Trophoblast cell (in vitro differentiated cells and primary cell): ENCODE measurements at places on chromosomes 5 and 9.

GRCh38 chr5:129630101-129630500, 117.8 kb upstream of the MINAR2 start:
- H3K27ac ChIP-seq = no peak overlapping the region
- H3K36me3 ChIP-seq = no peaks in the 10 kb centered on the region
- DNase-seq = no peak

DNA sequence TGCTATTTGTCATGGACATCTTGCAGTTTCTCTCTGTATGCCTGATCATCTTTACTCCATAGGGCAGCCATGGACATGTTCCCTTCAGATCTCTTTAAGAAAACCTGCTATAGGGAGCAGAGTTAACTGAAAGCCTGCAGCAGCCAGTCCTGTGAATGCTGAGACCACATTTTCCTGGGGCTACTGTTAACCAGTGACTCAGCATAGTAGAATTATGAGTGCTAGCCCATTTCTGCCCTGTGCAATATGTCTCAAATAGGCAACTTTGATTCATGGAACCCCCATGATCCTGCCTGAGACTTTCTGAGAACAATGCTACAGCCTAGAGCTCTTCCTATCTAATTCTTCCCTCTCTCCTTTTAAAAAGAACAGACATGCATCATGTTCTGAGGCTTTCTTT, 624.2 kb downstream of the CHSY3 start:
- H3K27ac ChIP-seq = no peak overlapping the region
- H3K27me3 ChIP-seq = no peaks in the 10 kb centered on the region
- no peak overlapping the region for H3K4me3 ChIP-seq
- DNase-seq = no peak

DNA sequence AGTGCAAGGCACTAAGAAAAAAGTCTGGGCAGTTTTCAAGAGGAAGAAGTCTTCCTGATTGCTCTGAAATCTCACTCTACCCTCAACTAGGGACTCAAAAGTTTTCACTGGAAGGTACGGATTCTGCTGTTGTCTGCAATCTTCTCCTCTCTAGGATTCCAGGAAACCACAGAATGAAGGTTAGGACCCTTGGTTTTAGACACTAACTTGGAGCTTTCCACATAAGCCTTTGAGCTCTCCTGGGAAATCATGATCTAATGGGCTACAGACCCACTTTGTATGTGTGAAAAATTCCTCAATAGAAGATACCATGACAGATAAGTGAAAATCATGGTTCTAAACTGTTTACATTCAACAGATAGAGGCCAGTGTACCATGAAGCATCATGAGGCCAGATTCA, 265.1 kb downstream of the PSAT1 start:
- H3K4me1 ChIP-seq = no peaks in the 10 kb centered on the region
- H3K4me3 ChIP-seq = no peak overlapping the region
- H3K27ac ChIP-seq = no peak overlapping the region
- H3K27me3 ChIP-seq = no peaks in the 10 kb centered on the region
- H3K36me3 ChIP-seq = no peaks in the 10 kb centered on the region
- DNase-seq = no peak

DNA sequence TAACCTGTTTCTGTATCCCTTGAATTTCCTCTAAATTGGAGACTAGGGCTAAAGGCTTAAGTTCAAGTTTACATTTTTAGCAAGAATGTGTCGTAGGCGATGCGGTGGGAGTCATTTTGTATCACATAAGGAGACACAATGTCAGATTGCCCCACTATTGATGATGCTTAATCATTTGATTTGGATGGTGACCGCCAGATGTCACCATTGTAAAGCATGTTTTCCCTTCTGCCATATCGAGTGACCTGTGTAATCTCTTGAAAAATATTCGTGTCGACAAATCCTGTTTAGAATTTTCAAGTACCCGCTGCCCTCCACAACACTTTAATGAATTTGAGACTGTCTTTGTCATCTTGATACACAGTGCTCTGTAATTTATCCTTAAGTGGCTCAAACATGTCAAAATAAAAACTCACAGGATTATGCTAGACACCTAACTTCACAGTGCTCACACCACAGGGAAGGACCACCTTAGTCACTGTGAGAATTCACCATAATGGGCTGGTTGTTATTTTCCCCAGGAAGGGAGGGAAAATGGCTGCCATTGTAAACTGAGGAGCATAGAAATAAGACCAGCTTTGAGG, 34.5 kb upstream of the SLC46A2 start:
- H3K4me3 ChIP-seq = no peak overlapping the region
- peaks cover 4% of the 10 kb centered on the region for H3K4me1 ChIP-seq
- no peaks in the 10 kb centered on the region for H3K36me3 ChIP-seq

GRCh38 chr5:122500245-122501088, 188.4 kb downstream of the SNCAIP start:
- no peaks in the 10 kb centered on the region for H3K4me1 ChIP-seq
- peak; percentile 69 for DNase-seq
- no peak overlapping the region for H3K4me3 ChIP-seq
- H3K36me3 ChIP-seq = no peaks in the 10 kb centered on the region

DNA sequence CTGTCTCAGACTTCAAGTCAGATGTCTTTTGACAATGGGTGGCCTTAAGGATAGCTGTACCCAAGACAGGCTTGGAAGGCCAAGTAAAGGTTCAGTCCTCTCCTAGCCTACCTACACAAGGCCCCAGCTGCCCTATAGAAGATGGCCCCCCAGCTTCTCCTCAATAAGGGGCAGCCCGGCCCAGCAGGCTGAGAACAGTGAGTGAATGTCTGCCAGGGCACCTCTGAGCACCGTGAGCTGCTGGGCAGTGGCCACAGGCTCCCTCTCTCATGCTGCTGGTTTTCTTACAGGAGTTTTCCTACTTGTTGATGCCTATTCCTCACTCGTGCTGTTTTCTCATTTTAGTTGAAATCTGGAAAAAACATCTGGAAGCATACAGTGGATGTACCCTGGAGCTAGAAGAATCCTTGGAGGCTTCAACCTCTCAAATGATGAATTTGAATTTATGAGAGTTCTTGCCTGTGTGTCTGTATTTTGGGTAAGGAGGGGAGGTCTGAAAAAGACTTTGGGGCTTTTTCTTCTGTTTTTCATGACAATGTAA, 40.1 kb downstream of the SECISBP2 start:
- no peak for DNase-seq
- no peak overlapping the region for H3K4me3 ChIP-seq
- no peaks in the 10 kb centered on the region for H3K27me3 ChIP-seq
- H3K36me3 ChIP-seq = peaks cover 68% of the 10 kb centered on the region
- H3K27ac ChIP-seq = no peak overlapping the region

- peak; percentile 2 for DNase-seq
- no peaks in the 10 kb centered on the region for H3K27me3 ChIP-seq
- H3K4me1 ChIP-seq = no peaks in the 10 kb centered on the region
- no peaks in the 10 kb centered on the region for H3K36me3 ChIP-seq
Observed at GRCh38 chr9:100933656-100934055, 94.9 kb upstream of the PLPPR1 start.

DNA sequence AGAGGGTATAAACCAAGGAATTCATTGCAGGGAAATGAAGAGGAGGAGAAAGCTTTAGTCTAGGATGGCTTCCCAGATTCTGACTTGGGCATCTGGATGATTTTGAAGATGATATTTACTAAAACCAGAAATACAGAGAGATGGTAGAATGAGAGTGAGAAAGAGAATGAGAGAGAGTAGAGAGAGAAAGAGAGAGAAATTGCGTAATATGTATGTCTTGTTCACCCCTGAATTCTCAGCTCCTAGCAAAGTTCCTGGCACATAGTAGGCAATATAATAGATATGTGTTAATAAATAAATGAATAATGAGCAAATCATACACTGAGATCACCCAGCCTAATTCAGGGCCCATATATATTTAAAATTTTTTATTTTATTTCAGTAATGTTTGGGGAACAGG, 1089.5 kb upstream of the DMAC1 start:
- H3K36me3 ChIP-seq = no peaks in the 10 kb centered on the region
- no peak for DNase-seq
- no peak overlapping the region for H3K27ac ChIP-seq
- no peaks in the 10 kb centered on the region for H3K27me3 ChIP-seq
- H3K4me1 ChIP-seq = no peaks in the 10 kb centered on the region

- H3K4me1 ChIP-seq = no peaks in the 10 kb centered on the region
- no peaks in the 10 kb centered on the region for H3K27me3 ChIP-seq
- H3K27ac ChIP-seq = no peak overlapping the region
- peak; percentile 43 for DNase-seq
- no peaks in the 10 kb centered on the region for H3K36me3 ChIP-seq
- no peak overlapping the region for H3K4me3 ChIP-seq
Observed at GRCh38 chr5:87136096-87136495, 131.6 kb upstream of the RASA1 start.

DNA sequence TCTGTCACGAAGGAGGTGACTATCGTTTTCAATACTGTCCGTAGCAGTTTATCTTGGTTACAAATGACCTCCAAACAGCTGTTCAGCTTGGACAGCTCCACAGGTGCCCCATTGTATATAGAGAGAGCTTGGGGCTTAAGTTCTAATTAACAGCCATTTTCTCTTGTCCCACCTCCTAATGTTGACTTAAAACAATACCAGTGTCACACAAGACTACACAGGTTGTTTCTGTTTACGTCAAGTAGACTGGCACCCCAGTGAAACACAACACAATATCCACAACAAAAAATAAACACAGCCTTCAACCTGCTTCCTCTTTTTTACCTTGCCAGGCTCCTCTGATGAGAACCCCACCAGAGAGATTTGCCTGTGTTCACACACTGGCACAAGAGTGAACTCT, 39.8 kb upstream of the TLE1 start:
- no peaks in the 10 kb centered on the region for H3K4me1 ChIP-seq
- no peak overlapping the region for H3K4me3 ChIP-seq
- H3K36me3 ChIP-seq = no peaks in the 10 kb centered on the region
- no peak overlapping the region for H3K27ac ChIP-seq

- no peaks in the 10 kb centered on the region for H3K27me3 ChIP-seq
- DNase-seq = no peak
Observed at GRCh38 chr9:70613024-70613768, 198.7 kb upstream of the KLF9 start.

DNA sequence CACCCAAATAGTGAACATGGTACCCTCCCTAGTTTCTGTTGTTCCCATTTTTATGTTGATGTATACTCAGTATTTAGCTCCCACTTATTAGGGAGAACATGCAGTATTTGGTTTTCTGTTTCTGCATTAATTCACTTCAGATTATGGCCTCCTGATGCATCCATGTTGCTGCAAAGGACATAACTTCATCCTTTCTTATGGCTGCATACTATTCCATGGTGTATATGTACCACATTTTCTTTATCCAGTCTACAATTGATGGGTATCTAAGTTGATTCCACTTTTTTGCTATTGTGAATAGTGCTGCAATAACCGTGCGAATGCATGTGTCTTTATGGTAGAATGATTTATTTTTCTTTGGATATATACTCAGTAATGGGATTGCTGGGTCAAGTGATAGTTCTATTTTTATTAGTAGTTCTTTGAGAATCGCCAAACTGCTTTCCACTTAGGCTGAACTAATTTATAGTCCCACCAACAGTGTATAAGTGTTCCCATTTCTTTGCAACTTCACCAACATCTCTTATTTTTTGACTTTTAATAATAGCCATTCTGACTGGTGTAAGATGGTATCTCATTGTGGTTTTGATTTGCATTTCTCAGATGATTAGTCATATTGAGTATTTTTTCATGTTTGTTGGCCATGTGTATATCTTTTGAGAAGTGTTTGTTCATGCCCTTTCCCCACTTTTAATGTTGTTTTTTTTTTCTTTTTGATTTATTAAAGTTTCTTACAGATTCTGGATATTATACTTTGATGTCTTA, 79.6 kb downstream of the SMIM15 start:
- DNase-seq = no peak
- no peaks in the 10 kb centered on the region for H3K36me3 ChIP-seq

DNA sequence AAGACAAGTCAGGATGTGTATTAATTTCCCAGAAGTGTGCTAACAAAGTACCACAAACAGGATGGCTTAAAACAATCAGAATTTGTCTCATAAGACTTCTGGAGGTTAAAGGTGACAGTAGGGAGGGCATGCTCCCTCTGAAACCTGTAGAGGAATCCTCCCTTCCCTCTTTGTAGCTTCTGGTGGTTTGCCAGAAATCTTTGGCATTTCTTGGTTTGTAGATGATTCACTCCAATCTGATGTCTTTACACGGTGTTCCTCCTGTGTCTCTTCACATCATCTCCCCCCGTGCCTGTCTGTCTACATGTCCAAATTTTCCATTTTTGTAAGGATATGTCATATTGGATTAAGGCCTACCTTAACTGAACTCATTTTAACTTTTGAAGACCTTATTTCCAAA, 471.5 kb downstream of the ZNF608 start:
- no peaks in the 10 kb centered on the region for H3K27me3 ChIP-seq
- H3K4me1 ChIP-seq = peaks cover 4% of the 10 kb centered on the region
- no peaks in the 10 kb centered on the region for H3K36me3 ChIP-seq

- H3K4me3 ChIP-seq = no peak overlapping the region
- no peaks in the 10 kb centered on the region for H3K36me3 ChIP-seq
- H3K4me1 ChIP-seq = no peaks in the 10 kb centered on the region
- no peak overlapping the region for H3K27ac ChIP-seq
- DNase-seq = no peak
- no peaks in the 10 kb centered on the region for H3K27me3 ChIP-seq
Observed at GRCh38 chr5:124544366-124545055, 201.9 kb downstream of the ZNF608 start.

GRCh38 chr5:155839251-155840037, 487.5 kb upstream of the SGCD start:
- no peaks in the 10 kb centered on the region for H3K27me3 ChIP-seq
- no peak overlapping the region for H3K27ac ChIP-seq
- no peaks in the 10 kb centered on the region for H3K36me3 ChIP-seq
- no peaks in the 10 kb centered on the region for H3K4me1 ChIP-seq
- no peak overlapping the region for H3K4me3 ChIP-seq

DNA sequence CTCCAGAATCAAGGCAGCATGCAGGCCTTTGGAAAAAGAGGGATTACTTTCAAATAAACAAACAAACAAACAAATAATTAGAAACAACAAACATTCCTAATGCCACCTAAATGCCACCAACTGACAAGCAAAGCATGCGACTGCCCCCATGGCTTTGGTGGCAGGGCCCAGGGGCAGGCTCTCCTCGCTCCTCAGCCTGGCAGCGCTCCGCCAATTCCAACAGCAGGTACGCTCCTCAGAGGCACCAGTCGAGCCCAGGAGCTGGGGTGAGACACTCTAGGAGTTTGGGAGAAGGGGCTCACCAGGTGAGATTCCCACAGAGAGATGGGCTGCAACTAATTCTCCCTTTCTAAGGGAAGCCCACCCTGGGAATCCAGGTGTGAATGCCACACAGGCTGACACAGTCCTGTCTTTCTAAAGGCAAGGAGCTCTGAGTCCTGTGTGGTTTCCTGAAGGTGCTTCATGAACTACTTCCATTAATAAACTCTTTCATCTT, 27.8 kb downstream of the CSF2 start:
- no peak overlapping the region for H3K27ac ChIP-seq
- H3K27me3 ChIP-seq = no peaks in the 10 kb centered on the region
- H3K4me3 ChIP-seq = no peak overlapping the region
- H3K36me3 ChIP-seq = no peaks in the 10 kb centered on the region
- no peak for DNase-seq
- H3K4me1 ChIP-seq = no peaks in the 10 kb centered on the region
